Esophagus mucosa (tissue), 1 donor: ENCODE measurements at places on chromosomes 2 and 18. TPM values are rescaled to one million over a fixed set of nuclear protein-coding genes. Genes with fewer than 3 reads are reported as not detected.

DNA sequence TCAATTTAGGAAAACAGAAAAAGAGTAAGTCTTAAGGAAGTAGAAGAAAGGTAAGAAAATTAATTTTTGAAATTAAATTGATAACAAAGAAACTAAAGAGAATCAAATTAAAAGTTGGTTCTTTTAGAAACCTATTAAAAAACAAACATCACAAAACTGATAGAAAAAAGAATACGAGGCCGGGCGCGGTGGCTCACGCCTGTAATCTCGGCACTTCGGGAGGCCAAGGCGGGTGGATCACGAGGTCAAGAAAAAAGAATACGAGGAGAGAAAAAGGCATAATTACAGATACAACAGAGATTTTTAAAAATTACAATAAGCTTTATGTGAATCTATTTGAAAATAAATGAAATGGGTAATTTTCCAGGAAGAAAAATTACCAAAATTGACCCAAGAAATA lies 11.8 kb downstream of the PREPL start:
- ATAC-seq: no peak

DNA sequence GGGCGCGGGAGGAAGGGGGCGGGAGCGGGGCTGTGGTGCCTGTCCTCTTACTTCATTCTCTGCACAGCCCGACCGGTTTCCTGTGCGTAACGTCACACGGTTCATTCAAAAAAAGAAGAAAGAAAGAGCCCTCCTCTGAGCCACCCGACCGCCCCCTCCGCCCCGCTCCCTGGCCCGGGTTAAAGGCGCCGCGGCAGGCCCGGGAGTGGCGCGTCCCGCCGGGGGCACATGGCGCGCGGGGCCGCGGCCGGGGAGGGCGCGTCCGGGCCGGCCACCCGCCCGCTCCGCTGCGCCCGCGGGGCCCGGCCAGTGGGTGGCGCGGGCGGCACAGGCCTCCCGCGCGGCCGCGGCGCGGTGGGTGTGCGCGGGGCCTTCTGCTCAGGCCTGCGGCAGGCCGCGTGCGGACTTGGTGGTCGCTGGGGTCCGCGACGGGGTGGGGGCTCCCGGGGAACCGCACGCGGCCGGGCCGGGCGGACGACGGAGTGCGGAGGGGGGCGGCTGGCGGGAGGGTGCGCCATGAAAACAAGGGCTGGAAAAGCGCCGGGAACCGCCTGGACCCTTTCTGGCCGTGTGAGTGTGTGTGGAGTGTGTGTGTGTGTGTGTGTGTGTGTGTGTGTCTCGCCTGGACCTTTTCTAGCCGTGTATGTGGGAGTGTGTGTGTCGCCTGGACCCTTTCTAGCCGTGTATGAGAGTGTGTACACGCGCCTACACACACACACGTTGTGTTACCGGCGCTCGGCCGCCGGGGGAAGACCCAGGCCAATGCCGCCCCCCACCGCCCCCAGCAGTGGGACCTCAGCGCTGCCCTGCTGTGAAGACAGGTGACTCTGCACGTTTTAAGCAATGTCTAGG lies 780 bp upstream of the BCL2 start:
- peak; percentile 79 for ATAC-seq

SPHKAP gene
- not detected for total RNA-seq

DYSF gene
- 3.4 TPM for total RNA-seq

FOXI3 gene
- total RNA-seq: not detected

SP3 gene
- 51.1 TPM for total RNA-seq

ELOA2 gene
- total RNA-seq: not detected
